ENCODE measurements at places on chromosomes 7 and 10.

DNA sequence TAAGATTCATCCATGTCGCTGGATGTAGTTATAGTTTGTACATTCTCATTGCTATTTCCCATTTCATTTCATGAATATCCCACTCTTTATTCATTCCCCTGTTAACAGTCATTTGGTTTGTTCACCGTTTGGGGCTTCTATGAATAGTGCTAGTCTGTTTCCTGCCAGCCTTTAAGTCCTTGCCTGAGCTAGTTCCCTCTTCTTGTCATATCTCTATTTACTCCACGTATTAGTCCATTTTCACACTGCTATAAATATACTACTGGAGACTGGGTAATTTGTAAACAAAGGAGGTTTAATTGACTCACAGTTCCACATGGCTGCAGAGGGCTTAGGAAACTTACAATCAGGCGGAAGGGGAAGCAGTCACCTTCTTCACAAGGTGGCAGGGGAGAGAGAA is 56.2 kb downstream of the PLCE1 start:
- DNase-seq: no peak

GRCh38 chr7:133824132-133824531 is 303.0 kb upstream of the LRGUK start:
- DNase-seq: no peak

DNA sequence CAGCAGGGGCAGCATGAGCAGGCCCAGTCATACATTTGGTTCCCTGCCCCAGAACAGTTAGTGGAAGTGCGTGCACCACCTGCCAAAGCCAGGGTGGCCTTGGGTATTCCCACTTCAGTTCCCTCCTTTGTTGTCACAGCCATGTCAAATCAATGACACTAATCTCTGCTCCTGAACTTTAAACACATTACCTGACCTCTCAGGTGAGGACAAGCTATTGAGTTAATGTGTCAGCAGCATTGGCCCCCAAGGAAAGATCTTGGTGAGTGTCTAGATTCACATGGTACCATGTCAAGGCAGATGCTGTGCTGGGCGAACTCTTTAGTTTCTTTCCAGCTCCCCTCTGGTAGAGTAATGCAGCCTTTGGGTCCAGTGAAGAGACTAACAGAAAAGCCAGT is 2.1 kb downstream of the CYP3A5 start:
- DNase-seq: no peak

DNA sequence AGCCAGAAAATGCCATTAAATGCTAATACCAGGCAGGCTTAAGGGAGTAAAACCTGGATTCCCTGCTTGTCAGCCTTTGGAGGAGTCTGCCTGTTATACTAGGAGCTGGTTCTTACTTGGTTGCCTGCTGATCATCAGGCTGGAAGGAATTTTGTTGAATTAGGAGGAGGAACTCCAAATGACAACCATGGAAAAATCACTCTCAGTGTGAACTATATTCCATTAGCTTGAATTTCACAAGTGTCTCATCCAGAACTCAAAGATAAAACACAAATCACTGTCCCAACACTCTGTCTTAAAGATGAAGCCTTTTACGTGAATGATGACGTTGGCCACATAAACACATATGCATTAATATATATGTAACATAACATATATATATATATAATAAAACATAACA is 238.9 kb upstream of the PLXDC2 start:
- DNase-seq: no peak

- DNase-seq: no peak
Observed at GRCh38 chr10:56296618-56297017, 64.4 kb downstream of the ZWINT start.

DNA sequence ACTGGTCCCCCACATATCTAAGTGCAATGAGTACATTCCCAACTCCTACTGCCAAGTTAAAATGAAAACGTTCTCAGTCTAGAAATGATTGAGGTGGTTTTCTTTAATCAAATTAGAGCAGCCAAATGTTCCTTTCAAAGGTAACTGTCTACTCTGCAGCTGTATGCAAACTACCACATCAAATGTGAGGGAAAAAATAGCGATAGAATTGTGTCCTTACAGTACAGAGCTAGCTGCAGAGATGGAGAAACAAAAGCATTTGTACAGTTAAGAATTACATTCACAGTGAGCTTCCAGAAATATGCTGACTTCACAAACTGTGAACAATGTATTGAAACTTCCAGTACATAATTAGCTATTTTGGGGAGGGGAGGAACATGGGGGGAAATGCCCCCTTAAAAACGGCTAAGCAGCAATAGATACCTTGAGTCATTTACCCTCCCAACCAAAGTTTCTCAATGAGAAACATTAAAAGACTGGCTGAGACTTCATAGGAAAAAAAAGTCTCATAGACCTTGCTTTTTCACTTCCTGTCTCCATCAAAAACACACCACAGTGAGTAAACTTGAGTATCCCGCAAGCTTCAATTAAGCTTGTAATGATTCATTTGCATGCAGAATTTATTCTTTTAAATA is 22.9 kb downstream of the CDK6 start:
- no peak for DNase-seq

- no peak for DNase-seq
Observed at GRCh38 chr10:89209718-89210117, 2.6 kb upstream of the CH25H start.

DNA sequence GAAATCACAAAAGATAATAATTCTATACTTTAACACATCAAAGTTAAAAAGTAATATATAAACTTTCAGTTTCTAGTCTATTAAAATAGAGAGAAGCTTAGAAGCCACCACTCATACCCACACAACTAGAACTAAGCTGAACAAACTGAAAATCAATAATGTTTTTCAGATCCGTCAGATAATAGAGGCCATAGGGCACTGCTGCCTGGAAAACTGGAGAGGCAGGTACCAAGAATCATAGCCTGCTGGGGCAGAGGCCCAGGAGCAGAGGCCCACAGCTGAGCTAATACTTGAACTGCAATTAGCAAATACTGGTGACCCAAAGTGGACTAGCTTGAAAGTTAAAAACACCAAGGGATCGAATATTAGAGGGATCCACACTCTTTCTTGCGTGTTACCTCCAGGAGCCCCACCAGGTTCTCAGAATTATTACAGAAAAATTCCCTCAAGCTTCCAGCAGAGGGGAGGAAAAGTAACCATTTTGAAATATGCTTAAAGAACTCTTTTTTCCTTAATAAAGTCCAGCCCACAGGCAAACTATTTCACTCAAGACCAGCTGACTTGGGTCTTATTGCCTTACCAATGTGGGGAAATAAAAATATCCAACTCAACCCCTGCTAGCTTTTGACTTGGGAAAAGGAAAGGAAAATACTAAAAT is 774.1 kb upstream of the IGFBP3 start:
- no peak for DNase-seq

GRCh38 chr10:29874606-29875269 is 184.6 kb downstream of the JCAD start:
- no peak for DNase-seq

DNA sequence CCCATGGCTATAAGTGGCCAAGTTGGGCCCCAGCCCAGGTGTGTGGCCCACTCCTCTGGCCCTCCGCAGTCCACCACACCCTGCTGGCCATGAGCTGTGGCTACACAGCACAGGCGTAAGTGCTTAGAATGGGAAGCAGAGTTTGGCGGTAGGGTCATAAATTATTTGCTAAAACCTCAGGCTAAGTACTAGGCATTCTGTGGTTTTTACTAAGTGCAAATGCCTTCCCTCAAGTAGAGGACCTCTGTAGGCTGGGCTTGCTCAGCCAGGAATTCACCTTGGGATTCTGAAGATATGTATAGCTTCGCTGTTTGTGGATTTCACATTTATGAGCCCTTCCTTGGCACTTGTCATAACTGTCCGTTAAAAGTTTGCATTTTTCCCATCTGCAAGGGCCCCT is 44.8 kb upstream of the LOXL4 start:
- DNase-seq: no peak

GRCh38 chr7:25719190-25719896 is 432.7 kb upstream of the NFE2L3 start:
- DNase-seq: no peak

- DNase-seq: no peak
Observed at GRCh38 chr7:155470186-155470487, 12.2 kb downstream of the EN2 start.

Measured in GM04503 (cell line).